ENCODE measurements at places on chromosomes 11 and 22. TPM values are rescaled to one million over a fixed set of nuclear protein-coding genes. Genes with fewer than 3 reads are reported as not detected.

Gene TRIM68
- 14.1 TPM for polyA plus RNA-seq

DNA sequence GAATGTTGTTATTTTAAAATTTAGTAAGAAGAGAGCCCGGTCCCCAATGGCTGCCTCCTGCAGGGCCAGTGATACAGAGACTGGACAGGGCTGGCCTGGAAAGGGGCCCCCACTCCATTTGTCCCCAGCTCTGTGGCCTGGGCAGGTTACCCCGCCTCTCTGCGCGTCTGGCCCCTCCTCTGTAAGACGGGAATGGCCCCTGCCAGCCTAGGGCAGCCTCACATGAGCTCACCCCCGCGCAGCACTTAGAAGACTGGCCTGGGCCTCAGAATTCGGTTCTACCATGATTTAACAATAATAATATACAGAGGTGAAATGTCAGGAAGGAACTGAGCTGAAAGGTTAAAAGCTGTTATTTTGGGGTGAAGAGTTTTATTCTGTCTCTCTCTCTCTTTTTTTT, 1.3 kb downstream of the APOBEC3G start:
- no peak for DNase-seq

Gene KIRREL3
- 0.44 TPM for polyA plus RNA-seq

GRCh38 chr11:102430158-102430836, 22.3 kb downstream of the TMEM123 start:
- no peak for DNase-seq

DNA sequence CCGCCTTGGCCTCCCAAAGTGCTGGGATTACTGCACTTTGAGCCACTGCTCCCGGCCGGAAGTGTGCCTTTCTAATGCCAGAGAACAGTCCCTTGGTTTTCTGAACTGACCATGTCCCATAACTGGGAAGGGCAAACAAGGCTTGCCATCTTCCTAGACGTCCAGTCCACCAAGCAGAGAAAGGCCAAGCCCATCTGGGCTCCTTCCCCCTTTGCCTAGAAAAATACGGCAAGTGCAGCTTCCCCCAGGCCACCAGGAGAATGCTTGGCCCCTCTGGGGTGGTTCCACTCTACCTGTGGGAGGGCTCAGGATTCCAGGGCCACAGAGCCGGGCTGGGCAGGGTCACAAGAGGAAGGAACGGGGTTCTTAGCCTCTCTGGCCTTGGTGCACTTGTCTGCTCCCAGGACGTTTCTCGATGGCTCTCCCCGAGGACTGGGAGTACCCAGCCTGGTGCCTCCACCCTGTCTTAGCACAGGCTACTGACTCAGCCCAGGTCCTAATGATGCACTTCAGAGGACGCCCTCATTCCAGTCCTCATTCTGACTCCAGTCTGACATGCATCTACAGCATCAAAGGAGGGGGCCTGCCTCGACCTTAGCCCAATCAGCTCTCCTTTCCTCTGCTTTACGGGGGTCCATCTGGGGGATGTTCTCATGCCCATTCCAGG, 1.2 kb downstream of the USP2 start:
- no peak for DNase-seq

Gene SYT13
- 0.43 TPM for polyA plus RNA-seq

Gene ADM2
- 0.01 TPM for polyA plus RNA-seq
